Upper lobe of right lung (tissue), 1 donor: ENCODE measurements at places on chromosomes 7 and 10.

- peak; percentile 82 for DNase-seq
Measured at GRCh38 chr7:101077303-101078086, 7.8 kb upstream of the TRIM56 start.

- DNase-seq, result no peak
Measured at GRCh38 chr10:3366043-3366442, 193.5 kb upstream of the PITRM1 start.

GRCh38 chr7:2037808-2038522, 194.8 kb downstream of the MAD1L1 start:
- peak; percentile 40 for DNase-seq

GRCh38 chr7:12146813-12147212, 64.3 kb upstream of the TMEM106B start:
- DNase-seq, result no peak

DNA sequence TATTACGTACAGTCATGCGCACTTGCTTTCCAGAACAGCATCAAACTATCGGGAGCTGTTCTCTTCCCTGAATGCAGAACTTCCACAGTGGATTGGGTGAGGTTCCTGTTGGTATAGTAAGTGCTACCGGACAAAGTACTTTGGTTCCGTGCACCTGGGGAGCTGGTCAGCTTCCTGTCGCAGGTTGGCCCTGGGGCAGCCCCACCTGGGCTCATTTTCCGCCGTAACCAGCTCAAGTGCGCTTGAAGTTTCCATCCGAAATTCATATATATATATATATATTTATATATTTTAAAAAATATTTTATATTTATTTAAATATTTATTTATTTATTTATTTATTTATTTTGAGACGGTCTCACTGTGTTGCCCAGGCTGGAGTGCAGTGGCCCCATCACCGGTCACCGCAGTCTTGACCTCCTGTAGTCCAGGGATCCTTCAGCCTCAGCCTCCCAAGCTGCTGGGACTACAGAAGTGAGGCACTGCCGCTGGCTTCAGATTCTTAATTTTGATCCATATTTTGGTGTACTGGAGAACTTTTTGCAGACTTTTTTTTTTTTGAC, 6.5 kb downstream of the SCART1 start:
- DNase-seq, result no peak

DNA sequence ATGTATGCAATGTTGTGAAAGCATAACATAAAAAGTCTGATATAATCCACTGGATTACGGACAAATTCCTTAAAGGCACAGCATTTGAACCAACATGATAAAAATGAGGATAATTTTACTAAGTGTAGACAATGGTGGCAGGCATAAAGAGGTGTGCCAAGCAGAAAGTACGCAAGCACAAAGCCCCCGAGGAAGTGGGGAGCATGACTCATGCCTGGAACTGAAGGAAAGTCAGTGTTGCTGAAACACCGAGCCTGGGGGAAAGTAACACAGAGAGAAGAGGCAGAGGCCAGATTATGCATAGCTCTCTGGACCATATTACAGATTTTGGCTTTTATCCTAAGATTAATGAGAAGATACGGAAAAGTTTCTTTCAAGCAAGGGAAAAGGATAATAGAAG, 490.0 kb upstream of the PHF14 start:
- DNase-seq, result no peak

- DNase-seq, result no peak
Measured at GRCh38 chr10:133044401-133044811, 43.3 kb upstream of the ADGRA1 start.

DNA sequence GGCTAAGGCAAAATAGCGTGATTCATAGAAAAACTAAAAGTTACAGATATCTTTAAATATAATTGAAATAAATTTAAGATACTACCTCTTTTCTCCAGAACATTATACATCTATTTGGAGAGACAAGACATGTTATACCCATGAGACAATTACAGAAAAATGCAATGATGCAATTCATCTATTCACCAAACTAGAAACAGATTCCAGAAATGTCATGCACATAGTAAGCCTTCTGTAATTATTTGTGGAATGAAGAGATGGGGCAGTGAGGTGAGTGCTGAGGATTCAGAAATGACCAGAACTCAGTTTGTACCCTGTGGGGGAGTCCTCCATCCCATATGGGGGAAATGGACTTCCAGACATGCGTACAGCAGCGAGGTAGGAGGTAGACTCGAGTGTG, 99.4 kb downstream of the MKX start:
- no peak for DNase-seq

DNA sequence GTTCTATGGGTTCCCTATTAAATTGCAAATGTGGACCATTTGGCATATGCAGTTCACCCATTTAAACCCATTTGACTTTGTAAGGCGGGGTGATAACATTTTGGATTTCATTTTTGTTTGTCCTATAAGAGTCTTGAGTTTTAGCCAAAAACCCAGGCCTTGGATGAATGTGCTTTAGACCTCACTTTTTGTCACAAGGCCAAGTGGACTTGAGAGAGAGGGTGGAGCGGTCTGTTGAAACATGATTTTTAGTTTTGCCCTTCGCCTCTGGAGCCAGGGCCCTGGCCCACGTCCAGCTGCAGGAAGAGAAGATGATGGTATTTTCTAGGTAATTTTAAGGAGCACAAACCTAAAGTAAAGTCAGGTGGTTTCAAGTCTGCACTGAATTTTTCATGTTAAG, 260.1 kb downstream of the SLC25A13 start:
- DNase-seq, result no peak

- DNase-seq, result no peak
Measured at GRCh38 chr7:8133188-8133848, 128.6 kb downstream of the ICA1 start.

- no peak for DNase-seq
Measured at GRCh38 chr7:45363669-45364068, 206.1 kb downstream of the RAMP3 start.

DNA sequence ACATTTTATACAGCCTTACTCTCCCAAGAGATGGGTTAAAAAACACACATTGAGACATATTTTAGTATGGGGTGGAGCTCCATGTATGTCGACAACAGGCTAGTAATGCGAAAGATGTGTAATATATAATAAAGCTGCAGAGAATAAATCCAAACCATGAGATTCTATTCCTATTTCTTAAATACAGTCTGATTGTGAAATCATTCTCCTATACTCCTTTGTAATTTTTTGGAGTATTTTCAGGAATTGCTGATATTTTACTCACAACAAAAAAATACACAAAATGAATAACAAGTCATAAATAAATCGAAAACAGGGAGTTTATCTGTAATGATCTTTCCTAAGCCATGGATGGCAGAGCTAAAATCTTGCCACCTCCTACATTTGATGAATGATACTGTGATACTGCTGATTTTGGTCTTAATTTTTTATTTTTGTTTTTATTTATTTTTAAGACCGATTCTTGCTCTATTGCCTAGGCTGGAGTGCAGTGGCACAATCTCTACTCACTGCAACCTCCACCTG, 173.5 kb upstream of the KLF6 start:
- no peak for DNase-seq

DNA sequence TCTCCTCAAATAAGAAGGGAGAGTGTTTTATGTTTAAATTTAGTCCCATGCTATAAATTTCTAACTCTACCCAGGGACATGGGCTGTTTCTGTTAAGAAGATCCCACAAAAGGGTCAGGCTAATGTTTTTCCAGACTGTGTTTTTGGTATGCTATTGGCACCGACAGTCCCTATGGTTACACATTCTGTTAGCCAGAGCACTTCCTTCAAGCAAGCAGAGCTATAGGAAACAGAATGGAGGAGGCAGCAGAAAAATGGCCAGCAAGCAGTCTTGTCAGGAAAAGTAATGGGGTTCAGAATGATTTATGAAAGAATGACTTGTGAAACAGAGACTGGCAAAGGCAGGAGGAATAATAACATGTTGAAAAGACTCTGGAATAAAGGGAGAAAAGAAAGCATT, 44.8 kb upstream of the PHYHIPL start:
- no peak for DNase-seq

- DNase-seq, result no peak
Measured at GRCh38 chr7:5697754-5698424, 83.6 kb downstream of the RNF216 start.

DNA sequence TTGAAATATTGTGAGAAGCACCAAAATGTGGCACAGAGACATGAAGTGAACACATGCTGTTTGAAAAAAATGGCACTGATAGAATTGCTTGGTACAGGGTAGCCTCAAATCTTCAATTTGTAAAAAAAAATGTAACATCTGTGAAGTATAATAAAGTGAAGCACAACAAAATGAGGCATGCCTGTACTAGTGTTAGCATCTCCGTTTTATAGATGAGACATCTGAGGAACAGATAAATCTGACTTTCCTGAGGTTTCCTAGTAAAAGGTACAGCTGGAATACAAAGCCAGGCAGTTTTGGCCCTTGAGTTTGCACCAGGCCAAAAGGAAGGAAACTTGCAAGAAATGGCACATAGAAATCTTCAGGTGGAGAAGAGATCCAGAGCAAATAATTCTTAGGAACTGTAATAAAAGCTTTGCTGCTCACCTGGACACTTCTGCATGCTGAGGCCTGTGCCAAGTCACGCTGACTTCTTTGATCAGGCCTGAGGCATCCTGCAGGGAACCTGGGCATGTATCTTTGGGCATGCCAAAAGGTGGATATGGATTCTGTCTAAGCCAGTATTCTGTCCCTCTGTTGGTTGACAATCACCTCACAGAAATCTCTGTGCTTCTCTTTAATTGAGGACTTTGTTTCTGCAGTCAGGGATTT, 251.5 kb upstream of the PLPP4 start:
- no peak for DNase-seq

DNA sequence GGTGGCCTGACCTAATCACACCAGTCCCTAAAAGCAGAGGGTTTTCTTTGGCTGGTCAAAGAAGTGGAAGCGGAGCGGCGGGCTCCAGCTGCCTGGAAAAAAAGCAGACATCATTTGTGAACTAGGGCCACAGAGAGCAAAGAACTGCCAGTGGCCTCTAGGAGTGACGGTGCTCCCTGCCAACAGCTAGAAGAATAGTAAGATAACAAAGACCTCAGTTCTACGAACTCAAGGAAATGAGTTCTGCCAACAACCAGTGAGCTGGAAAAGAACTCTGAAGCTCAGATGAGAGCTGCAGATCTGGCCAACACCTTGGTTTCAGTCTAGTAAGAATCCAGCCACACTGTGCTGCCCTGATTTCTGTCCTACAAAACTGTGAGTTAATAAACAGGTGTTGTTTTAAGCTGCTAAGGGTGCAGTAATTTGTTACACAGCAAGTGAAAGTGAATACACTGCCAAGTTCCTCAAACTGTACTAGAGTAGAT, 178.0 kb downstream of the SRPK2 start:
- DNase-seq, result no peak

- peak; percentile 78 for DNase-seq
Measured at GRCh38 chr10:102673819-102674511, 29.7 kb downstream of the TRIM8 start.

DNA sequence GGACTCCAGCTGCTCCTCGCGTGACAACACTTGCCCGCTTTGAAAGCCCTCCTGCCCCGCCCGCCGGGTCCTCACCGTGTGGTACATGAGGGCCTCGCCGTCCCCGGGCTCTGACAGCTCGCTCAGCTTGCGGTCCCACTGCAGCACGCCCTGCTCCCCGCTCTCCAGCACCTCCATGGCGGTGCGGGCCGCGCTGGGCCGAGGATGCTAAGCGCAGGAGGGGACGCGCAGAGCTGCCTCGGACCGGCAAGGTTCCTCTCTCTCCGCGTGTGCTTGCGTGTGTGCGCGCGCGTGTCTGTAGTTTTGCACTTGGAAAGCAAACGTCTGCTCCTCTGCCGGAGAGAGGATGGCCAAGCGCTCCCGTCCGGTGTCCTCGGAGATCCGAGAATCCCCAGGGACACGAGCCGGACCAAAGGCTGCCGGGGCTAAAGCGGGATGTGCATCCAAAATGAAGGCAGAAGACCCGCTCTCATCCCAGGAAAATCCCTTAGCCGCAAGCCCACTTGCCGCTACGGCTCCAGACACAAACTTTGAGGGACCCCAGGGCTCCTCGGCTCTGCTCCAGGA, at the start of gene CREB3L2:
Gene CREB3L2 (minus strand): TSS at position 558 of the 567 bp plus-strand sequence. CDS start 381 bp downstream, at position 177.
- peak; percentile 90 for DNase-seq

GRCh38 chr10:119423510-119424257, 118.8 kb downstream of the RGS10 start:
- DNase-seq, result peak; percentile 60

DNA sequence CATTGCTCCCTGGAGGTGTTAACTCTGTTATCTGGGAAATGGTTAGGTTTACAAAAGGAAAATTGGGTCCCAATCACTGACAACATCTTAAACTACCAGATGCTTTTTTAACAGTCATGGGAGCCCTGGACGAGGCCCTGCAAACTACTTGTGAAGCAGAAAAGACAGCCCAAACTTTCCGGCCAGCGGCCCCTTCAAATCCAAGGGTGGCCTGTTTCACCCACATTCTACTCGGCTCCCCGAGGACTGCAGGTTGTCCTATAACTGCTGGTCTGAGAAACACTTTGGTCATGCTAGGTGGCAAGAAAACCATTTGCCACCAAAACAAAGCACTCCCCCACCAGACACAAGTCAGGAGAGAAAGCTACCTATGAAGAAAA, 2.6 kb downstream of the TUBGCP2 start:
- DNase-seq, result no peak
